Fibroblast of lung (primary cell): ENCODE measurements at places on chromosomes 3 and 15. TPM values are rescaled to one million over a fixed set of nuclear protein-coding genes. Genes with fewer than 3 reads are reported as not detected.

GRCh38 chr3:71647751-71648150 is 64.2 kb upstream of the FOXP1 start:
- no peaks in the 10 kb centered on the region for H3K27me3 ChIP-seq
- no peak overlapping the region for H3K27ac ChIP-seq
- H3K36me3 ChIP-seq: no peaks in the 10 kb centered on the region
- H3K4me3 ChIP-seq: no peak overlapping the region
- DNase-seq: no peak

- no peak for DNase-seq
- no peak overlapping the region for H3K4me3 ChIP-seq
- no peaks in the 10 kb centered on the region for H3K36me3 ChIP-seq
- H3K27me3 ChIP-seq: no peaks in the 10 kb centered on the region
- no peak overlapping the region for H3K27ac ChIP-seq
- H3K4me1 ChIP-seq: no peaks in the 10 kb centered on the region
These were observed 296.9 kb downstream of the EPHB1 start for GRCh38 chr3:135091946-135092345.

DNA sequence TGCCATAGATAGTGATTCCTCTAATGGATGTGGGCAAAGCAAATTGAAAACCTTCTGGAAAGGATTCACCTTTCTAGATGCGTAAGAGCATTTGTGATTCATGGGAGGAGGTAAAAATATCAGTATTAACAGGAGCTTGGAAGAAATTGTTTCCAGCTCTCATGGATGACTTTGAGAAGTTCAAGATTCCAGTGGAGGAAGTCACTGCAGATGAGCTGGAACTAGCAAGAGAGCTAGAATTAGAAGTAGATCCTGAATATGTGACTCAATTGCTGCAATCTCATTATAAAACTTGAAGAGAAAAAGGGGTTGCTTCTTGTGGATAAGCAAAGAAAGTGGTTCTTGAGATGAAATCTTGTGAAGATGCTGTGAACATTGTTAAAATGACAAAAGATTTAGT is 88.0 kb upstream of the ACKR4 start:
- no peak for DNase-seq
- H3K36me3 ChIP-seq: peaks cover 2% of the 10 kb centered on the region
- no peak overlapping the region for H3K4me3 ChIP-seq
- no peaks in the 10 kb centered on the region for H3K27me3 ChIP-seq

GRCh38 chr3:31448035-31448881 is 84.5 kb upstream of the STT3B start:
- no peak for DNase-seq
- H3K27ac ChIP-seq: no peak overlapping the region
- H3K4me1 ChIP-seq: no peaks in the 10 kb centered on the region

- H3K27ac ChIP-seq: no peak overlapping the region
- H3K4me3 ChIP-seq: no peak overlapping the region
- no peaks in the 10 kb centered on the region for H3K36me3 ChIP-seq
- H3K4me1 ChIP-seq: peaks cover under 1% of the 10 kb centered on the region
These were observed 89.0 kb upstream of the SPRED1 start for GRCh38 chr15:38163658-38164057.

- DNase-seq: no peak
- H3K27me3 ChIP-seq: no peaks in the 10 kb centered on the region
- no peak overlapping the region for H3K4me3 ChIP-seq
- H3K27ac ChIP-seq: no peak overlapping the region
These were observed 82.5 kb downstream of the RFTN1 start for GRCh38 chr3:16430717-16431630.

GRCh38 chr3:13248640-13249039 is 171.5 kb downstream of the NUP210 start:
- no peaks in the 10 kb centered on the region for H3K27me3 ChIP-seq
- no peak overlapping the region for H3K27ac ChIP-seq
- no peak overlapping the region for H3K4me3 ChIP-seq
- H3K4me1 ChIP-seq: no peaks in the 10 kb centered on the region
- DNase-seq: no peak

DNA sequence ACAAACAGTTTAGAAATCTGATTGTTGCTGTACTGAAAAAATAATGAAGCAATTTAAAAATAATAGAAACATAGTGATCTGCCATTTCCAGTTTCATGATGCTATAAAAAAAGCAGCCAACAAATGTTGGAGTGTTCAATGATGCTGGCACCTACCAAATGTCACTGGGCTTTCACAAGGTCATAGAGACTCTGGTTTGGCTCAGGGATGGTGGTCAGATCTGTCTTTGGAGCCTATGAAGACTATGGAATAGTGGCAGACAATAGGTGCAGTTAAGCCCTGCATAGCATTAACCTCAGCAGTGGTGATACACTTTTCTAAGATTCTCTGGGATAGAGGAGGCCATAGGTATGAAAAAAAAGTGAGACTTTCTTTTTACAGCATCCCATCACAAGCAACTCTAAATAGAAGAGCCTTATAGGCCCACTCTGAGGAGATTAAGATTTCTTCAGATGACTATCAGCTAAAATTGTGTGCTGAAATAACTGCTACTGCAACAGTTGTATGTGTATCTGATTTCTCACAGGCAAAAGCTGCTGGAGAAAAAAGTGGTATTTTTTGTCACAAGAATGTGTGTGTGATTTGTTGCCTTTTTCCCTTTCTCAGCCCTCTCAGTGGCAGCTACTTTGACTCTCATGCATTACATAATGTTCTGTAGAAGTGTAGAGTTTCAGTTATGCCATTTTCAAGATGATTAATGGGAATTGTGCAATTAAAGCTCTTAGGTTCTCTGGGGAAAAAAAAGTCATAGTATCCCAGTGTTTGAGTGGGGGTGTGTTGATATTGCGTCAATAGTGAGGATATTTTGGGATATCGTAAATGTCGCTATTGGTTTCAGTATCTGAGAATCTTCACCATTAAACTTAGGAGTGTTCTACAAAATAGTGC is 137.4 kb downstream of the MBNL1 start:
- no peaks in the 10 kb centered on the region for H3K27me3 ChIP-seq
- peaks cover 14% of the 10 kb centered on the region for H3K4me1 ChIP-seq
- H3K4me3 ChIP-seq: peak overlapping the region; percentile 7
- H3K27ac ChIP-seq: peak overlapping the region; percentile 46
- no peaks in the 10 kb centered on the region for H3K36me3 ChIP-seq

DNA sequence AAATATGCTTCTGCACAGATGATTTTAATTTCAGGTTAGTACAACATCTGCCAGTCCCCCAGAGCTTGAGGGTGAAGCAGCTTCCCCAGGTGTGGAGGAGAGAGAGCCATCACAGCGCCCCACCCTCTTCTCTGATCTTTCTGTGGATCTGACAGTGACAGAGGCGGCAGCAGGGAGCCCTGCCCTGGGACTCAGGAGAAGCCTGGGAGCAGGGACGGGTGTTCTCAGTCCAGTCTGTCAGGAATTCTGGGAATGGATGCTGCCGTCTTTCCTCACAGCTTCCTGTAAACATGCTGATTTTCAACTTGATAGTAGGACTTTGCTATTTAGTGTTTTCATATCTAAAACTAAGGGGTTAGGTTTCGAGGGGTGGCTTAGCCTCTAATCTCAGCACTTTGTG is 11.4 kb upstream of the RAB8B start:
- no peak overlapping the region for H3K27ac ChIP-seq
- no peak overlapping the region for H3K4me3 ChIP-seq
- H3K4me1 ChIP-seq: no peaks in the 10 kb centered on the region
- no peaks in the 10 kb centered on the region for H3K36me3 ChIP-seq
- no peak for DNase-seq

DNA sequence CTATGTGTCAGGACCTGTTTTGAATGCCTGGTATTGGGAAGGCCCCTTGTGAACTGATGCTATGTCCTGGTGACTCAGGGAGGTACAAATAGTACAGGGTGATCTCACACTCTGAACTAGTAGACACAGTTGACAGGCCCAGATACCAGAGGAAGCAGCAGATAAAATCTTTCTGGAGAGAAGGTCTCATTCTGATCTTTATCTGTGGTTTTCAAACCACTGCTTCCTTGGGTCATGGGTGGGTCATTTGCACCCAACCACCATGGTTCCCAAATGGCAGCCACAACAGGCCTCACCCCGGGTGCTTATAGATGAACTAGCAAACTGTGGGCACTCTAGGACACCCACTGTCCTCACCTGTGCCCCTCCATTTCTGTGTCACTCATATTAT is 43.4 kb downstream of the PXYLP1 start:
- peak; percentile 24 for DNase-seq
- H3K27me3 ChIP-seq: no peaks in the 10 kb centered on the region
- no peaks in the 10 kb centered on the region for H3K4me1 ChIP-seq
- no peak overlapping the region for H3K27ac ChIP-seq

DNA sequence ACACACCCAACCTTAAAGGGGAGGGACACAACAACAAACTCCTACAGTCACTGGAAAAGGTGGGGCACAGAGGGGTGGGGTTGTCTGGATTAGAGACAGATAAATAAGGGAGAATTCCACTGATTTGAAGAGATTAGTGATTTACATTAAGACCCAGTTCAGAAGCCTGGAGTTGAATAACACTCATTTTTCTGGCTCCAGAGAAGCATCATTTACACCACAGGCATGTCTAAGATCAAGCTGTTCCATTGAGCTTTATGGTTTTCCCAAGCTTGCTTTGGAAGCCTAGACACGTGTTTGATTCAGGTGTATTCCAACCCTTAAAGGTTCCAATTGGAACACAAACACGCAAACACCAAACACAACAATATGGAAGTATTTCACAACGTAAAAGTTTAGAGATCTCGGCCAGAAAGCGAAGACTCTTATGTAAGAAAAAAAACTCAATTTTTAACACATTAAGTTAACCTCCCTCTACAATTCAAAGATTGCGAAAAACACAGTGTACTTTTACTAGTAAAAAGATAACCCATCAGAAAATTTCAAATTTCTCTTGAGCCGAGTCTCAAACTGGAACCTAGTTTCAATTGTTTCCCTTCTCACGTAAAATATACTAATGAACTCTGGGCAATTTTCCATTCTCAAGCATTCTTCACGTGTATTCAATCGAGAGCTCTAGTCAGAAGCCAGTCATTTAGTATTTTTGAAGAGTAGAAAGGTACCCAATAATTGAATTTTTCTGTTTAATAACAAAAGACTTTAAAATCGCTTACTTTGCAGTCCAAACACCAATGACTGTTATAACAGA is 2.1 kb downstream of the TRA2B start:
- DNase-seq: no peak
- peak overlapping the region; percentile 100 for H3K27ac ChIP-seq
- peak overlapping the region; percentile 100 for H3K4me3 ChIP-seq
- no peaks in the 10 kb centered on the region for H3K27me3 ChIP-seq
- H3K4me1 ChIP-seq: peaks cover 7% of the 10 kb centered on the region

GRCh38 chr3:65240366-65240765 is 552.6 kb upstream of the ADAMTS9 start:
- H3K4me3 ChIP-seq: no peak overlapping the region
- no peak for DNase-seq
- H3K27ac ChIP-seq: no peak overlapping the region
- H3K27me3 ChIP-seq: no peaks in the 10 kb centered on the region

GRCh38 chr3:5016211-5017161 is 37.2 kb downstream of the BHLHE40 start:
- no peaks in the 10 kb centered on the region for H3K27me3 ChIP-seq
- no peak overlapping the region for H3K4me3 ChIP-seq
- DNase-seq: peak; percentile 79

DNA sequence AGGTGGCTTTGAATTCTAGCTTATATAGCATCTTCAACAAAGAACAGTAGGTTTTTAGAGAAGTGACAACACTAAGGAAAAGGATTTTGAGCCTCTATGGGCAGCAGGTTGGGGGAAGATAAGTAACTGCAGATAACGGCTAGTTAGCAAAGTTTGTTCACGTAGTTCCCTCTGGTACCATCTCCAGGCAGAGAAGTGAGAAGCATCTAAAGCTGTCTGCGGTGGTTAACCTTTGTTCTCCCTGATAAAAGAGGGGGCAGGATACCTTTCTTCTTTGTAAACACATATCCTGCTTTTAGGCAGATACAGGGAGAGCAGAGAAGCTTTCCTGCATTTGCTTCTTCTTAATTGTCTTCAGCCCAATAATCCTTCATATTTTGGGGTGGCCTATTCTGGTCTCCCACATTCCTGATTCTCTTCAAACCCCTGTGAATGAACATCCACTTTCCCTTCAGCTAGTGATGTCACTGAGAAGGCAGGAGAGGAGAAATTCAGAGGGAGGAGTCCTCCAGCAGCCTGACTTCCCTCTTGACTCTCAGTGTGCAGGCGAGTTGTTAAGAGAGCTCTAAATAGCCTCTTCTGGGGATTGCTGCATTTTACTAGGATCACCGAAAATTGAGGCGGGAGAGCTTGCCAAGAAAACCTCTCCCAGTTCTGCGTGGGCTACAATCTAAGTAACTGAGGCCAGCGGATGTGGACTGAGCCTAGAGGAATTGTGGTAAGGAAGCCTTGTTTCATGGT is 393.7 kb upstream of the C2CD4B start:
- no peak overlapping the region for H3K27ac ChIP-seq
- peak; percentile 20 for DNase-seq
- no peaks in the 10 kb centered on the region for H3K36me3 ChIP-seq
- no peak overlapping the region for H3K4me3 ChIP-seq
- H3K27me3 ChIP-seq: no peaks in the 10 kb centered on the region

- no peaks in the 10 kb centered on the region for H3K27me3 ChIP-seq
- no peaks in the 10 kb centered on the region for H3K36me3 ChIP-seq
- no peak overlapping the region for H3K27ac ChIP-seq
- no peak overlapping the region for H3K4me3 ChIP-seq
These were observed 201.9 kb downstream of the WNT5A start for GRCh38 chr3:55285156-55285555.

GRCh38 chr3:127940116-127940515 is 25.1 kb downstream of the KBTBD12 start:
- H3K36me3 ChIP-seq: no peaks in the 10 kb centered on the region
- H3K27ac ChIP-seq: no peak overlapping the region
- no peaks in the 10 kb centered on the region for H3K4me1 ChIP-seq
- no peaks in the 10 kb centered on the region for H3K27me3 ChIP-seq
- no peak overlapping the region for H3K4me3 ChIP-seq

DNA sequence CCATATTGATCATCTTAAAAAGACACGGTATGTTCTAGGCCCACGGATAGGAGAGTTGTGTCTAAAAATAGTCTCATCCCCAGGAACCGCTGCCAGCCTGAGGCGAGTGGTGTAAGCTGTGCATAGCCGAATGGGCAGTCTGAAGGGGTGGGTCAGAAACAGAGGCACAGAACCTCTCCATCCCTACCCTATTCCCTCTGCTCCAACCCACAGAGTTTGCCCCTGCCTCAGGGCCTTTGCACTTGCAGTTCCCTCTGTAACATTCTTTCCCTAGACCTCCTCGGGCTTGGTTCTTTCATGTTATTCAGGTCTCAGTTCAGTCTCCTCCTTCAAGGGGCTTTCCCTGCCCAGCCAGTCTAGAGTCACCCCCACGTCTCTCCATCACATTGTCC is 4.8 kb downstream of the SCN5A start:
- H3K27me3 ChIP-seq: peaks cover 9% of the 10 kb centered on the region
- H3K4me1 ChIP-seq: peaks cover 4% of the 10 kb centered on the region
- H3K27ac ChIP-seq: no peak overlapping the region
- H3K36me3 ChIP-seq: no peaks in the 10 kb centered on the region
- no peak overlapping the region for H3K4me3 ChIP-seq
- no peak for DNase-seq

GSK3B gene
- total RNA-seq: 37.3 and 37.5 TPM in 2 replicates

P2RY12 gene
- 1.8 and 2.5 TPM in 2 replicates for total RNA-seq

CADM2 gene
- under 0.01 TPM in 1 of 2 replicates, not detected in the other for total RNA-seq

SEMA3G gene
- under 0.01 and 0.17 TPM in 2 replicates for total RNA-seq

APH1B gene
- 15.4 and 32.2 TPM in 2 replicates for total RNA-seq

TMEM158 gene
- total RNA-seq: 79.4 and 125 TPM in 2 replicates

ADPRH gene
- 3.1 and 7.4 TPM in 2 replicates for total RNA-seq

CLRN1 gene
- not detected in 2 replicates for total RNA-seq

ARL14 gene
- not detected in 2 replicates for total RNA-seq
